ENCODE measurements at places on chromosomes 13 and 19. TPM values are rescaled to one million over a fixed set of nuclear protein-coding genes. Genes with fewer than 3 reads are reported as not detected.
A peak's percentile ranks its signal among the peaks of the same experiment; 100 is the strongest.

- no peak overlapping the region for H3K4me3 ChIP-seq
- no peaks in the 10 kb centered on the region for H3K4me1 ChIP-seq
- H3K27me3 ChIP-seq = no peaks in the 10 kb centered on the region
- DNase-seq = peak; percentile 1
- H3K27ac ChIP-seq = no peak overlapping the region
- no peaks in the 10 kb centered on the region for H3K36me3 ChIP-seq
Observed at GRCh38 chr13:103140001-103140671, 73.9 kb upstream of the SLC10A2 start.

GRCh38 chr13:29452773-29453616 lies 142.5 kb downstream of the SLC7A1 start:
- H3K27me3 ChIP-seq = no peaks in the 10 kb centered on the region
- H3K4me3 ChIP-seq = no peak overlapping the region
- no peaks in the 10 kb centered on the region for H3K36me3 ChIP-seq

GRCh38 chr19:10420444-10421239 lies at the start of gene PDE4A:
Gene PDE4A, plus strand, starts transcription at chr19:10420538. Its CDS starts 227 bp downstream, at chr19:10420765.
- DNase-seq = peak; percentile 68
- H3K27ac ChIP-seq = no peak within 1 kb of the TSS
- H3K4me1 ChIP-seq = peaks cover 7% of the 10 kb centered on the region
- no peaks in the 10 kb centered on the region for H3K36me3 ChIP-seq

- no peak overlapping the region for H3K4me3 ChIP-seq
- no peaks in the 10 kb centered on the region for H3K4me1 ChIP-seq
- no peaks in the 10 kb centered on the region for H3K27me3 ChIP-seq
- H3K27ac ChIP-seq = no peak overlapping the region
- DNase-seq = peak; percentile 62
Observed at GRCh38 chr19:17778968-17779929, 15.7 kb upstream of the B3GNT3 start.

GRCh38 chr19:944663-945241 lies 18.9 kb downstream of the ARID3A start:
- H3K27ac ChIP-seq = no peak overlapping the region
- no peak for DNase-seq
- H3K4me1 ChIP-seq = no peaks in the 10 kb centered on the region
- no peak overlapping the region for H3K4me3 ChIP-seq
- H3K27me3 ChIP-seq = no peaks in the 10 kb centered on the region

- H3K4me3 ChIP-seq = no peak overlapping the region
- no peak for DNase-seq
- H3K27ac ChIP-seq = no peak overlapping the region
- H3K4me1 ChIP-seq = no peaks in the 10 kb centered on the region
Observed at GRCh38 chr13:108407495-108407894, 138.0 kb downstream of the TNFSF13B start.

GRCh38 chr19:44748426-44749254 lies at the start of gene BCL3:
Gene BCL3, plus strand, starts transcription at chr19:44748708. Its CDS starts 83 bp downstream, at chr19:44748791.
- H3K4me3 ChIP-seq = peak within 1 kb of the TSS; percentile 99
- peaks cover 37% of the 10 kb centered on the region for H3K4me1 ChIP-seq
- H3K36me3 ChIP-seq = peaks cover 14% of the 10 kb centered on the region
- no peaks in the 10 kb centered on the region for H3K27me3 ChIP-seq

- H3K4me3 ChIP-seq = no peak overlapping the region
- H3K36me3 ChIP-seq = no peaks in the 10 kb centered on the region
- no peak for DNase-seq
- no peaks in the 10 kb centered on the region for H3K27me3 ChIP-seq
Observed at GRCh38 chr19:31128291-31128690, 220.9 kb downstream of the TSHZ3 start.

GRCh38 chr19:19105365-19106055 lies 32.8 kb downstream of the TMEM161A start:
- no peaks in the 10 kb centered on the region for H3K4me1 ChIP-seq
- no peaks in the 10 kb centered on the region for H3K36me3 ChIP-seq
- H3K27ac ChIP-seq = no peak overlapping the region

DNA sequence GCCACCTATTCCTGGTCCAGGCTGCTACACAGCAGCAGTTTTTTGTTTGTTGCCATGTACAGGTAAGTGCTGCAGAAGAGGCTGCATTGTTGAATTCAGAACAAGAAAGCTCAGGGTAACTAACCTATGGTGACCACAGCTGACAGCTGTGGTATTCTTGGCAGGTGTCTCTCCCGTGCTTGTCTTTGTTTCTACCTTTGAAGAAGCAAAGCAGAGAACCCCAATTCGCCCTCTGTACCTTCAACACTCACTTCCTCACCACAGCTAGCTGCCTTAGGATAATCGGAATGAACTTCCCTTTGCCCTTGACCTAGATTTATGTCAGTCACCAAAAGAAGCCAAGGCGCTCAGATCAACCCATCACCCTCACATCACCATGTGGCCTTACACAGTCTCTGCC lies 1703.3 kb upstream of the SLC10A2 start:
- H3K4me1 ChIP-seq = no peaks in the 10 kb centered on the region
- no peak for DNase-seq
- H3K27ac ChIP-seq = no peak overlapping the region

DNA sequence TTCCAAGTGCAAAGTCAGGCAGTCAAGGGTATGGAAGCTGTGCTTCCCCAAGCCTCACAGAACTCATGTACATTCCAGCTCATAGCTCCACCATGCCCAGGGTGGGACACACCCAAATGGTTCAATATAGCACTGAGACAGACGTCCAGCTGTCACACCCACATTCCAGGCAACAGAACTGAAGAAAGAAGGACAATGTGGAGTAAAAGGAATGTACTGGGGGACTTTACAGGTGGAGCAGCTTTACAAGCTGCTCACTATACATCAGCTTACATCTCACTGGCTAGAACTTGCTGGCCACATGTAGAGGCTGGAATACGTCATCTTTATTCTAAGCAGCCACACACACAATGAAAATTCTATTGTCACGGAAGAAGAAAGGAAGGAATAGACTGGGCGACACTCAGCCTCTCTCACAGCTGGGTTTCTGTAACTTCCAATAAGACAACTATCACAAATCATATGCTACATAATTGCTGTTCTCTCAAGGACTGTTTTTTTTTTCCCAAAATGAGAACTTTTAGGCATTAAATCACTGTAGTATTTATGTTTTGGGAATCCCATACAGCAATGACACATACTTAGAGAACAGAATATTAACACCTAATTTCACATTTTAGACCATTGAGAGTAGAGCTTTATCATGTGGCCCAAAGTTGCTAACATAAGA lies 86.1 kb downstream of the KLF12 start:
- H3K27ac ChIP-seq = no peak overlapping the region
- no peak overlapping the region for H3K4me3 ChIP-seq
- peaks cover 23% of the 10 kb centered on the region for H3K4me1 ChIP-seq

DNA sequence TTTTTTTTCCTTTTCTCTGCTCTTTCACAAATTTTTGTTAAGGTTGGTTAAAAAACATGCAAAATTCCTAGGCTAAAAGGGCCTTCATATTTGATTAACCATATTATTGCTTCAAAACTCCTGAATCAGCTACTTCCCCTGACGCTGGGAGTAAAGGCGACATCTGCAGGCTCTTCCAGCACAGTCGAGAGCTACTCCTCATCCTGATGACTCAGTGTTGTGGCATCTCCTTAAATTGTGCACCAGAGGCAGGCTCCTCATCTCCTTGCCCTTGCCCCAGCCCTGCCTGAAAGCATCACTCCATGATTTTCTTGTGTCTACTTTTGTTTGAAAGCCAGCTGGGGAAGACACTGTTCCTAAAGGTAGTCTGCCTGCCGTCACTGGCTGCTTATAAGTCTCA lies 24.5 kb upstream of the SOX1 start:
- no peak overlapping the region for H3K27ac ChIP-seq
- H3K4me3 ChIP-seq = no peak overlapping the region
- no peaks in the 10 kb centered on the region for H3K36me3 ChIP-seq

DNA sequence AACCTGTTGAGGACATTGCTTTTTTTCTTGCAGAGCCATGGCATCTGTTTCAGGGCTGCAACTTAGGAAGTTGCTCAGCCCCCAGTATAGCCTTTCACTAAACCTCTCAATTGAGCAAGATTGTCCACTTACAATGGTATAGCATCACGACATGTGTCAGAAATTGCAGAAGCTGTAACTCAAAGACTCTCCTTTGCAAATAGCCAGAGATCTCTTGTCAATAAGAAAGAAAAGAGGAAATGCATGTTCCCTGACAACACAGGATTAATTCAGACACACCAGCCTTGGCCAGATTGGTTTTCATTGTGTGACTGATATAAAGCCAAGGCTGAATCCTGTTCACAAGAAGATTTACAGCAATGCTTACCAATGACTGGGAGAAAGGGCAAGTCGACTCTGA lies 38.7 kb upstream of the CYSLTR2 start:
- DNase-seq = no peak
- no peaks in the 10 kb centered on the region for H3K27me3 ChIP-seq
- no peak overlapping the region for H3K4me3 ChIP-seq
- no peaks in the 10 kb centered on the region for H3K4me1 ChIP-seq

GRCh38 chr19:49336482-49337266 lies 1.5 kb downstream of the CD37 start:
- no peaks in the 10 kb centered on the region for H3K36me3 ChIP-seq
- no peak overlapping the region for H3K4me3 ChIP-seq
- H3K27me3 ChIP-seq = no peaks in the 10 kb centered on the region

- no peaks in the 10 kb centered on the region for H3K36me3 ChIP-seq
- peak; percentile 0 for DNase-seq
- H3K4me1 ChIP-seq = no peaks in the 10 kb centered on the region
- H3K27ac ChIP-seq = no peak overlapping the region
- no peak overlapping the region for H3K4me3 ChIP-seq
Observed at GRCh38 chr13:104385404-104385803, 1319.2 kb upstream of the SLC10A2 start.

DNA sequence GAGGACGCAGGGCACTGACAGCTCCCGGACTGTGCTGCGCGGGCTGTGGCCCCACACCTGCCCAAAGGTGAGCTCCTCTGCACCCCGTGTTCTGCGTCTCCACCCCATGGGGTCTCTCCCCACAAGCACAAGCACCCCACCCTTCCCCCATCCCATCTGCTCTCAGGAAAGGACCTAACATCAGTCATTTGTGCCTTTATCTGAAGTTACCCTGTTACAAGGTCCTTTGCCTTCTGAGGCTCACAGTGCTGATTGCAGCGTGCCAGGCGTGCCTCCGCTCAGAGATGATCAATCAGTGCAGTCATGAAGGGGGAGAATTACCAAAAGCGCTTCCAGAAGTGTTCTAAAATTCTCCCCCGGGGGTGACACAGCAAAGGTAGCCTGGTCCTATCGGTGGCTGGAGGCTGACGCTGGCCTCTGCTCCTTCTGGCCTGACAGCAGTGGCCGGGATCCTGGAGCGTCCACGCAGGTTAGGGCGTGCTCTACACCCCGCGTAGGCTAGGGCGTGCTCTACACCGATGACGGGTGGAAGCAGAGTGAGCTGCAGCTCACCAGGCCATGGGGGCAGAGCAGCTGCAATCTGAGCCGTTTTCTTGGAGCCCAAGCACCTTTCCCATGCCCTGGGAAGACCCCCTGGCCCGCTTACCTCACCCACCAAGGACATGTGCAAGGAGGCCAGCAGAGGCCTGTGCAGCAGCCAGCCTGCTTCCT lies 84.7 kb upstream of the TM9SF2 start:
- no peaks in the 10 kb centered on the region for H3K4me1 ChIP-seq
- H3K4me3 ChIP-seq = no peak overlapping the region
- H3K27ac ChIP-seq = no peak overlapping the region
- H3K27me3 ChIP-seq = peaks cover 14% of the 10 kb centered on the region
- no peak for DNase-seq
- no peaks in the 10 kb centered on the region for H3K36me3 ChIP-seq

GRCh38 chr19:58229255-58229639 lies 533 bp downstream of the ZNF544 start:
- DNase-seq = peak; percentile 65

DNA sequence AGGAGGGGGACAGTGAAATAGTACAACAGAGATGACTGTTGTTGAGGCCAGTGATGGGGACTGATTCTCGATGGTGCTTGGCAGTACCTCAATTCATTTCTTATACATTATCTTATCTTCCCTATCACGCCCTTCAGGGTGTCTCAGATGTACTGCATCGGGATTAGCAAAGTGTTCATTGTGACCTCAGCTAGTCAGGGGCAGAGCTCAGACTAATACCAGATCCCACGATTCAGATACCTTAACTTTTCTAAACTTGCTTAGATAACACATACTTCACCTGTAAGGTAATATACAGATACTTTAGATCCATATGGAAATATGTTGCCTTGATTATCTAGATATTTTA lies 720.6 kb downstream of the EFNB2 start:
- H3K36me3 ChIP-seq = no peaks in the 10 kb centered on the region
- no peaks in the 10 kb centered on the region for H3K4me1 ChIP-seq
- DNase-seq = no peak
- no peak overlapping the region for H3K27ac ChIP-seq
- H3K4me3 ChIP-seq = no peak overlapping the region

DNA sequence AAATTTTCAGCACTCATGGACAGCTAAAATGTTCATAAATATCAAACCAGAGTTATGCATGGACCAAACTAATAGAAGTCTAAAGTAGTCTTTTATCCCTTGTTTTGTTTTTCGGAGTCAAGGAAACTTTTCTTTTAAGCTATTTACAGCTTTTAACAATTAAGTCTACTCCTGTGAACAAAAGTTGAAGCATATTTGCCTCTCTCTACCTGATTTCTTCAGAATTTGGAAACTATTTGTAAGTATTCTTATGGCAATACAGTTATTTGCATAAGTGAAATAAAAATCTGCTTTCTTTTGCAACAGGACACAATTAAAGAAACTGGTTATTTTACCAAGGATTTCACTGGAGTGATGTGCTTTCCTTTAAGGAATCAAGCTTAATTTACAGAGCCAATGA lies 47.1 kb upstream of the ANKRD10 start:
- H3K4me3 ChIP-seq = no peak overlapping the region
- H3K27me3 ChIP-seq = no peaks in the 10 kb centered on the region
- no peak overlapping the region for H3K27ac ChIP-seq
- no peaks in the 10 kb centered on the region for H3K4me1 ChIP-seq
- DNase-seq = no peak

DNA sequence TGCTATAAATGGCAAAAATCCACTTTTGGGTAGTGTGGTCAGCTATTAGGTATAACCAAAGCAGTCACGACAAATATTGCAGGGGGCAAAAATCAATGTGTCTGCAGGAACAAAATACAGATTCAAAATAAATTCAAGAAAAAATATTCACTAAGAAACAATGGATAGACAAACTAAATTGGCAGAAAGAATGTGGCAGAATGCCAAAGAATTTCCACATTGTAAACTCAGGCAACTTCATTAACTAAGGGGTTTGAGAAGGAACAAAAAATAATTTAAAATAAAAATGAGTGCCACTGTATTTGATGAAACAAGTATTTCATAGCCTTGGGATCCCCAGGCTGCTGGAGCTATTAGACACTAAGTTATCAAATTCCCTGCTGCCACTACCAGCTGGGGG lies 193.1 kb downstream of the VWA8 start:
- H3K27me3 ChIP-seq = no peaks in the 10 kb centered on the region
- peak; percentile 12 for DNase-seq
- no peaks in the 10 kb centered on the region for H3K36me3 ChIP-seq
- no peak overlapping the region for H3K27ac ChIP-seq
- no peaks in the 10 kb centered on the region for H3K4me1 ChIP-seq
- H3K4me3 ChIP-seq = no peak overlapping the region

The CEACAM21 gene
- polyA plus RNA-seq = not detected

The WDR62 gene
- polyA plus RNA-seq = 2.6 TPM

The SPRY2 gene
- polyA plus RNA-seq = 11.8 TPM

The ZNF491 gene
- polyA plus RNA-seq = 1.4 TPM

The TRPM4 gene
- polyA plus RNA-seq = 15.8 TPM

The LRRC4B gene
- polyA plus RNA-seq = not detected

The THAP8 gene
- 11.8 TPM for polyA plus RNA-seq

The KLK15 gene
- not detected for polyA plus RNA-seq

The ZNF723 gene
- not detected for polyA plus RNA-seq

The LGALS14 gene
- not detected for polyA plus RNA-seq

The KCNRG gene
- 0.30 TPM for polyA plus RNA-seq

The ATXN8OS gene
- not detected for polyA plus RNA-seq

The OR7E24 gene
- polyA plus RNA-seq = not detected

The THSD8 gene
- 10.8 TPM for polyA plus RNA-seq

The TMEM147 gene
- polyA plus RNA-seq = 214 TPM

The PRR19 gene
- 1.1 TPM for polyA plus RNA-seq

Data from GM23248 (cell line).